Naive thymus-derived CD8-positive, alpha-beta T cell (primary cell): ENCODE measurements at places on chromosomes 5 and 9.

DNA sequence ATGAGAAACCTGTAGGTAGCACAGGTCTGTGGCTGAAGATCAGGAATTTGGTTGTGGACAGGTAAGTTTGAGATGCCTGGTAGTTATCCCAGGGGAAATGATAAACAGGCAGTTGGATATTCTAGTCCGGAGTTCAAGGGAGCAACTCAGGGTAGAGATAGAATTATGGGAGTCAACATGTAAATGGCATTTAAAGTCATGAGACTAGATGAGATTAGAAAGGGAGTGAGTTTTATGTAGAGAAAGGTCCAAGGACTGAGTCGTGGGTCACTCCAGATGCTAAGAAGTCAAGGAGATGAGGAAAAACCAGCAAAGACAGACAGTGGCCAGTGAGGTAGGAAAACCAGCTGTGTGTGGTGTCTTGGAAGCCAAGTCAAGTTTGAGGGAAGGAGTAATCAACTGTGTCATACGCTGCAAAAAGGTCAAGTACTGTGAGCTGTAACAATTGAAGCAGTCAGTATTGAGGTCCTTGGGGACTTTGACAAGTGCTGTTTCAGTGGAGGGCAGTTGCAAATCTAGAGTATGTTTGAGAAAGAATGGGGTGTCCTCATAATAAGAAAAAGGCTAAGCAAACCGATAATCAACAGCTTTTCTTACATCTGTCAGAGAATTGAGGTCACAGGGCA is 18.2 kb downstream of the GNPDA1 start:
- no peaks in the 10 kb centered on the region for H3K27me3 ChIP-seq
- H3K4me1 ChIP-seq: peaks cover 8% of the 10 kb centered on the region
- H3K36me3 ChIP-seq: peaks cover 6% of the 10 kb centered on the region
- no peak overlapping the region for H3K4me3 ChIP-seq

DNA sequence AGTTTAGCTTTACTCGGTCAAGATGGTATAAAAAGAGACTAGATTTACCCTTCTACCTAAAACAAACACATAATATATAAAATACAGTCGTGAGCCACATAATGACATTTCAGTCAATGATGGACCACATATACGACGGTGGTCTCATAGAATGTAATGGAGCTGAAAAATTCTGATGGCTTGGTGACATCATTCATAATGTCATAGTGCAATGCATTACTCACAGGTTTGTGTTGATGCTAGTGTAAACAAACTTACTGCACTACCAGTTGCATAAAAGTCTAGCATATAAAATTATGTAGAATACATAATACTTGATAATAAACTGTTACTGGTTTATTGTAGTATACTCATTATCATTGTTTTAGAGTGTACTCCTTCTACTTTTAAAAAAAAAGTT is 115.9 kb upstream of the GDNF start:
- H3K4me3 ChIP-seq: no peak overlapping the region
- DNase-seq: no peak
- H3K27ac ChIP-seq: no peak overlapping the region
- peaks cover 2% of the 10 kb centered on the region for H3K36me3 ChIP-seq
- no peaks in the 10 kb centered on the region for H3K4me1 ChIP-seq
- H3K27me3 ChIP-seq: no peaks in the 10 kb centered on the region

DNA sequence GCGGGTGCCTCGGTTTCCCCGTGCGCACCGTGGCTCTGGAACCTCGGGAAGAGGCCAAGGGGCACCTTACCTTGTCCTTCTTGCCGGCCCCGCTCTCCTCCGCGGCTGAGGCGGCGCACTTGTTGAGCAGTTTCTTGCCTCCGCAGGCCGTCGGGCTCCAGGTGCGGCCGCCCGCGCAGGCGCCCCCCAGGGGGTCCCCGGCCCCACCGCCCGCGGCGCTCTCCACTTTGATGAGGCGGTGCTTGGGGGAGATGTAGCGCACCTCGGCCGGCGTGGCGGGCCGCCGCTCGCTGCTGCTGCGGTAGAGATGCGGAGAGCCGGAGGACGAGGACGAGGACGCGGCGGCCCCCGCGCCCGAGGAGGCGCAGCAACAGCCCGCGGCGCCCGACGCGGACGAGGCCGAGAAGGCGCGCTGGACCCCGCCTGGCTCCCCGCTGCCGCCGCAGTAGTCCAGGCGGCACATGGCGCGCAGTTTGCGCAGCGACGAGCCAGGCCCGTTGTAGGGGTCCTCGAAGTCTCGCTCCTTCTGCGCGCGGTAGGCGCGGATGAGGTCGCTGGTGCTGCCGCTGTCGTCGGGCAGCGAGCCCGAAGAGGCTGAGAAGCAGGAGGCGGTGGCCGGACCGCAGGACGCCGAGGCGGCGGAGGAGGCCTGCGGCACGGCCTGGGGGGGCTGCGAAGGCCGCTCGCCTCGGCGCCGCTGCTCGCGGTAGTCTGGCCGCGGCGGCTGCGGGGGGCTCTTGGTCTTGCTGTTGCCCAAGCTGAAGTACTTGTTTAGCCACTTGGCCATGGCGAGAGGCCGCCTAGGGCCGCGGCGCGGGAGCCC is 957 bp downstream of the SHB start:
- peak; percentile 22 for DNase-seq
- no peaks in the 10 kb centered on the region for H3K27me3 ChIP-seq
- H3K4me3 ChIP-seq: peak overlapping the region; percentile 88
- no peaks in the 10 kb centered on the region for H3K36me3 ChIP-seq
- H3K27ac ChIP-seq: no peak overlapping the region

DNA sequence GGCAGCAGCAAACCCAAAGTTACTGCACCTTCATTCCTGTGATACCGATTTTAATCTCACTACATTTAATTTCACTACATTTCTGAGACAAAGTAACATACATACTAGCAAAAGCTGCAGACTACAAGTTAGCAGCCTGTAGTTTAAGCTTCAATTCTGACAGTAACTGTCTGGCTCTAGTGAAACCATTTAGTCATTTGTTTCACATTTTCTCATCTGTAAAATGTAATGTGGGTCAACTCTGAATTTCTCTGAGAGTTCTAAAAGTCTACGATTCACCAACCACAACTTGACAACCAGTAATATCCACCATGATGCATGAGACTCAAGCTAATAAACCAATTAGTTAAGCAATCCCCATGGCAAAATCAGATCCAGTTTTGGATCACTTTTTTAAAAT is 408.9 kb downstream of the PDE4D start:
- no peak overlapping the region for H3K4me3 ChIP-seq
- H3K4me1 ChIP-seq: no peaks in the 10 kb centered on the region
- DNase-seq: no peak

DNA sequence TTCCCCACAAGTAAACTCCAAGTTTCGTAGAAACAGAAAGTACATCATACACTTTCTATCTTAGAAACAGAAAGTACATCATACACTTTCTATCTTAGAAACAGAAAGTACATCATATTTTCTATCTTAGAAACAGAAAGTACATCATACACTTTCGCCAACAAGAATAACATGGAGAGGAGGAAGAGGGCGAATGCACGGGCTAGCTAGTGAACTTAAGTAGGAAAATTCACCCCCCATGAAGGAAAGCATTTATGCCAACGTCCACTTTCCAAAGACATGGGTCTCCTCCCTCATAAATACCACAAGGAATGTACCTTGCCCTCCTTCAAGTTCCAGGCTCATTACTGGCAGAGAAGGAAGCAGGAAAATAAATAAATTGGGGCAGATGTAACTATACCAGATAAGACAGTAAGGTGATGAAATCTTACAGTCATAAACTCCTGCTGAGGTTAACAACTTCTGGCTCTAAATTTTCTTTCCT is 64.7 kb downstream of the FRMD3 start:
- no peak overlapping the region for H3K4me3 ChIP-seq
- H3K36me3 ChIP-seq: peaks cover 15% of the 10 kb centered on the region
- peaks cover 1% of the 10 kb centered on the region for H3K27me3 ChIP-seq
- H3K27ac ChIP-seq: peak overlapping the region; percentile 32
- peaks cover 25% of the 10 kb centered on the region for H3K4me1 ChIP-seq

GRCh38 chr5:65925044-65925600 is 1.3 kb upstream of the ERBIN start:
- peaks cover 18% of the 10 kb centered on the region for H3K4me1 ChIP-seq
- peak overlapping the region; percentile 96 for H3K27ac ChIP-seq
- H3K36me3 ChIP-seq: no peaks in the 10 kb centered on the region
- H3K4me3 ChIP-seq: peak overlapping the region; percentile 96
- no peaks in the 10 kb centered on the region for H3K27me3 ChIP-seq
- DNase-seq: peak; percentile 54

GRCh38 chr5:64333886-64334285 is 168.2 kb downstream of the RNF180 start:
- no peak overlapping the region for H3K4me3 ChIP-seq
- no peak overlapping the region for H3K27ac ChIP-seq
- no peak for DNase-seq
- H3K4me1 ChIP-seq: no peaks in the 10 kb centered on the region

DNA sequence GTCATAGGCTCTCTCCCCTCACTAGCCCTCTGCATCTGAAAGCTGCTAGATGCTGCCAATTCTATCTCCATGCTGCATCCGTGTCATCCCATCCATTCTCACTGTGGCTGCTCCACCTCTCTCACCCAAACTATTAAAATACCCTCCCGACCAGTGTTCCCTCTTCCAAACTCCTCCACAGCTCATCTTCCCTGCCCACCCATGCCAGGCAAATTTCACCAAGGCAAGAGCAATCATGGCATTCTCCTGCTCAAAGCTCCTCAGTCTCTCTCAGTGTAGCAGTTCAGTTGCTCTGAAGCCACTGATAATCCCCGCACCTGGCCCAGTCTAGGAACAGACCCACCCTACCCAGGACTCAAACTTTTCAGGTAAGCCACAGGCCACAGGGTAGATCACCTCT is 48.4 kb downstream of the SPOCK1 start:
- DNase-seq: no peak
- no peak overlapping the region for H3K4me3 ChIP-seq
- peaks cover 10% of the 10 kb centered on the region for H3K27me3 ChIP-seq
- H3K4me1 ChIP-seq: no peaks in the 10 kb centered on the region
- H3K36me3 ChIP-seq: no peaks in the 10 kb centered on the region

DNA sequence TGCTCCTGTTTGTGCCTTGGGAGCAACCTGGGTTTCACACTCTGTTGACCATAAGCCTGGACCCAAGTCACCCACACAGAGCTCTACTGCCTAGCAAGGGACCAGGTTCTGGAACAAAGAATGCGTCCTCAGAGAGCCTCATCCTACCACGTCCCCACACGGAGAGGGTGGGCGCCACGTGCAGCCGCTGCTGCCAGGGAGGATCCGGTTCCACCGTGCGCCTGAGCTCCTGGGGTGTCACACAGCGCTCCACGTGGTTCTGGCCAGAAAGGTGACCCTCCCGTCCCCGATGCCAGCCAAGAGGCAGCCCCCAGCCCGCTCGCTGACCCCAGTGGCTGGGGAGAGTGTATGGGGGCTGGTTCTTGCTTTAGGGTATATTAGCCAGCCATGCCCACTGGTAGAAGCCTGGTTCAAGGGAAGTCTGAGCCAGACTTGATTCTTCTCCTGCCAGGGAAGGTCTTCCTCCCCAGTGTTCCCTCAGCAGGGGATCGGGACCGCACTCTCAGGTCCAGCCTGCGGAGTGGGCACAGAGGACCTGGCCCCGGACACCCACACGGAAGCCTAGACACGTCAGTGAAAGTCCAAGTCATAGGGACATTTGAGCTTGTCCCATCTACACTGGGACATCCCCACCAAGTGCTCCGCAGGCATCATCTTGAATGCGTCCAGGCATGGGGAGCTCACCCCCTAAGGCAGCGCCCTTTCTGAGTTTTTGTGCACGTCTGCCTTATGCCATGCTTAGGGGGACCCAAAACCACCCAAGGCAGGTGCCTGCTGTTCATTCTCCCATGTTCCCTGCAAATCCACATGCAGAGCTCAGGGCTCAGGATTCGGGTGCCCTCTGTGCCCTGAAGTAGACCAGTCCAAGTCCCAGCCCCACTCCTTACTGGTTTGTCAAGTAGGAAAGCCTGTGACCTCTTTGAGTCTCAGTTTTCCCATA is 2.4 kb downstream of the FCN1 start:
- H3K4me3 ChIP-seq: no peak overlapping the region
- no peak overlapping the region for H3K27ac ChIP-seq
- H3K36me3 ChIP-seq: no peaks in the 10 kb centered on the region
- H3K27me3 ChIP-seq: peaks cover 47% of the 10 kb centered on the region

- no peak for DNase-seq
- no peaks in the 10 kb centered on the region for H3K27me3 ChIP-seq
- H3K27ac ChIP-seq: no peak overlapping the region
- H3K4me3 ChIP-seq: no peak overlapping the region
- no peaks in the 10 kb centered on the region for H3K4me1 ChIP-seq
- H3K36me3 ChIP-seq: no peaks in the 10 kb centered on the region
Observed at GRCh38 chr9:38356851-38357250, 35.7 kb upstream of the ALDH1B1 start.

GRCh38 chr5:123651234-123651633 is 139.3 kb downstream of the CSNK1G3 start:
- H3K27ac ChIP-seq: no peak overlapping the region
- H3K4me1 ChIP-seq: no peaks in the 10 kb centered on the region
- no peak overlapping the region for H3K4me3 ChIP-seq
- H3K27me3 ChIP-seq: peaks cover 14% of the 10 kb centered on the region

DNA sequence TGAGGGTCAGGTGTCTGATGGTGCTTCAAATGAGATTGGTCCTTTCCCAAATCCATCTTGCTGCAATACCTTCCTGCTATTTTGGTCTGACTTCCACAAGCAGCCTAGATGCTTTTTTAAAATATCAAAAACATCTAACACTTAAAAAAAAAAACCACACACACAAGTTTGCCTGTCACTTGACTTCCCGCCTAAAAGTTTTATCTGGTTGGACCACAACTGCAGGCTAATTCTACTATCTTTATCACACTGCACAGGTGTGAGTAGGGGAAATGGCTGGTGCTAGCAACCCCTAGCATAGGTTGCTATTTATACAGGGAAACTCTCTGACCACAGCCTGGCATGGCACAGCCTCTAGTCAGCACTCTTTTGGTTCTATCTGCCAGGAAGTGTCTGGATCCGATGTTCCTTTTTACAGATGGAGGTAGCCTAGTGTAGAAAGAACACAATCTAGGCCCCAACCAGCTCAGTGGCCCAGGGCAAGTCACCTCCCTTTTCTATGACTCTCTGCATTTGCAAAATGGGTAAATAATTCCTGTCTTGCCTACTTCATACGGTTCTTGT is at the start of gene HEMGN:
HEMGN (minus strand) TSS at position 92 of the 564 bp plus-strand sequence; CDS start at position 56, 36 bp downstream.
- peak within 1 kb of the TSS; percentile 87 for H3K27ac ChIP-seq
- peak; percentile 65 for DNase-seq
- peak within 1 kb of the TSS; percentile 71 for H3K4me3 ChIP-seq
- peaks cover 50% of the 10 kb centered on the region for H3K4me1 ChIP-seq
- no peaks in the 10 kb centered on the region for H3K27me3 ChIP-seq

GRCh38 chr5:158261674-158262367 is 402.9 kb upstream of the CLINT1 start:
- no peak overlapping the region for H3K4me3 ChIP-seq
- no peaks in the 10 kb centered on the region for H3K27me3 ChIP-seq
- H3K4me1 ChIP-seq: no peaks in the 10 kb centered on the region
- H3K27ac ChIP-seq: no peak overlapping the region

GRCh38 chr9:108913391-108913790 is 20.5 kb downstream of the ELP1 start:
- peaks cover 20% of the 10 kb centered on the region for H3K4me1 ChIP-seq
- DNase-seq: no peak
- no peaks in the 10 kb centered on the region for H3K27me3 ChIP-seq
- peaks cover 86% of the 10 kb centered on the region for H3K36me3 ChIP-seq
- no peak overlapping the region for H3K4me3 ChIP-seq
- H3K27ac ChIP-seq: no peak overlapping the region

GRCh38 chr5:146409054-146409671 is 38.0 kb upstream of the TCERG1 start:
- peaks cover 3% of the 10 kb centered on the region for H3K27me3 ChIP-seq
- H3K4me3 ChIP-seq: no peak overlapping the region
- no peak for DNase-seq
- H3K4me1 ChIP-seq: no peaks in the 10 kb centered on the region
- no peak overlapping the region for H3K27ac ChIP-seq
